ENCODE measurements at places on chromosomes 2 and 18. TPM values are rescaled to one million over a fixed set of nuclear protein-coding genes. Genes with fewer than 3 reads are reported as not detected.

LONRF2 gene
- total RNA-seq, result 2.1 TPM

DNA sequence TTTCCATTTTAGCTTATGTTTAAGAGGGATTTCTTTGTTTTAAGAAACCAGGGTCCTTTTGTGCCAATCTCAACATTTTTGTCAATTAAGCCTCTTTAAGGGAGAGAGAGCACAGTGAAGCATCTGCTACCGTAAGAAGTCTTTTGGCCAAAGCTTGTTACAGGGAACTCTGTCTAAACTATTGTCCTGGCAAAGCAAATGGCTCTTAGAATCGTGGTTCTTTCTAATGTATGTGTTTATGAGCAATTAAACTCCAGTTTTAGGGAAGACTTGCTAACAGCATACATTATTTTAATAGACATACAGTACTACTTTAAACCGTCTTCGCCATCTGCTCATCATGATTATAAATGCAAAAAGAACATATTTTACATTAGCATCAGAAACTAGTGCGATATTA lies 202.1 kb downstream of the CDCA7 start:
- no peak for DNase-seq

DNA sequence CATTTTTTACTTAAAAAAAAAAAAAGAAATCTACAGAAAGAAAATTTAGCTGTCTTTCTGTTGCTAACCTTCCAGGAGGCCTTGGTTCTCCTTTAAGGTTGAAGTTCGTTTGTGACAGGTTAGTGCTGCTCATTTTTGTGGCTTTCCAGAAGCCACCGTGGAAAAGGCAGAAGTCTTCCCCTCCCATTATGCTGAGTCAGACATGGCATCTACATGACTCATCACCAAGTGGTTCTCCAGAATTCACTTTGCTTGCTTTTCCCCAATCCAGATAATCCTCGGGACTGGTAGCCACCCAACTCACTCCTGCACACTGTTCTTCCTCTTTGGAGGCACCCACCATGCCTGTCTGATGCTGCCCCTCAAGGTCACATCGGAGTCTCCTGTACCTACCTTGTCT lies 228.7 kb downstream of the PIK3C3 start:
- no peak for DNase-seq

DNA sequence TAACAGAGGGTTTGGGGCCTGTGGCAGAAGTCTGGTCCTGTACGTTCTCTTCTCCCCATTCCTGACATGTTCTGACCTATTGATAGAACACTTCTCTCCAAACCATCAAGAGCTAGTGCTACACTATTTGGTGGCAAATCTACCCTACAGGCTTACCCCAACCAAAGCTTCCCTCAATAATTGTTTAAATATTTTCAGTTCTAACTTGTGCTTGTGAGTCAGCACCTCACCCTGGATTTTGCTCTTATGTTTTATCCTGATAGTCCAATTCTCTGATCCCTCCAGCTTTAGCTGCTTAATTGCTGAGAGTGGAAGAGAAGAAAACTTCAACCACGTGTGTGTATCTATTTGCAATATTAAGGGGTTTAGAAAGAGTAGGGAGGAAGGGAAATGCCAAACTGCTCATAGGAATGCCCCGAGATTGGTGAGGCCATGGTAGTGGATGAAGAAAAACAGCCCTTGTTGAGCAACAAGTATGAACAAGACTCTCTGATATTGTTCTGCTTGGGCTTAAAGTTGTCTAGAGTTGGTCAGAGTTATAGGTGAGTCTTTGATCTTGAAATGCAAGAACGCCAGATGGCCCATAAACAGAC lies 67.8 kb upstream of the PARD3B start:
- DNase-seq, result no peak

- DNase-seq, result no peak
Measured at GRCh38 chr2:45616658-45617411, 5.8 kb upstream of the SRBD1 start.

DNA sequence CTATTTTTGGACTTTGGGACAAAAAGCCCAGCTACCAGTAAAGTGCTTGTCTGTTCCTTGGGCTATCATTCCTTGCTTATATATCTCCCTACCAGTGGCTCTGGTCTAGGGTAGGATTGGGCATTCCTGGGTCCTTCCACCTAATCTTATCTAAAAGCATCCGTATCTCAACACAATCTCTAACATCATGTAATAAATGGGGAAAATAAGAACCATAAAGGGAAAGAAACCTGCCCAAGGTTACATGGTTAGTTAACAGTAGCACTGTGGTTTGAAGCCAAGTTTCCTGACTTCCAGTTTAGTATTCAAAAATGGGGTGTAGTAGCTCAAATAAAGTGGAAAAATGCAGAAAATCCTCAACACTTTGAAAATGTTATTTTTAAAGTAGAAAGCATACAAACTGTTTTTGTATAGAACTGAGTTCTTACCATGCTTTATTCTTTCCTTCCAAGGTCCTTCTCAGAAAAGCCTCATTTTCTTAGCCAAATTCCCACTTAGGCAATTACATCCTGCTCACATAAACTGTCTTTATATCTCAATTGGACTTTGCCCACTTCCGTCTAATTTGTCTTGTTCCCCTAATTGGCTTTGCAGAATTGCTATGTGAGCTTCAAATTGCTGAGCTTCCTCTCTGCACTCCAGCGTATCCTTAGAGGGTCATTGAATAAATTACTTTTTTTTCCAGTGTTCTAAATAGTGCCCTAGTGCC lies 273.1 kb upstream of the UBE2E3 start:
- no peak for DNase-seq

COLEC12 gene
- total RNA-seq, result 79.2 TPM

ALPG gene
- 0.53 TPM for total RNA-seq

GRCh38 chr2:28399956-28400355 lies 7.3 kb downstream of the FOSL2 start:
- DNase-seq, result no peak

DNA sequence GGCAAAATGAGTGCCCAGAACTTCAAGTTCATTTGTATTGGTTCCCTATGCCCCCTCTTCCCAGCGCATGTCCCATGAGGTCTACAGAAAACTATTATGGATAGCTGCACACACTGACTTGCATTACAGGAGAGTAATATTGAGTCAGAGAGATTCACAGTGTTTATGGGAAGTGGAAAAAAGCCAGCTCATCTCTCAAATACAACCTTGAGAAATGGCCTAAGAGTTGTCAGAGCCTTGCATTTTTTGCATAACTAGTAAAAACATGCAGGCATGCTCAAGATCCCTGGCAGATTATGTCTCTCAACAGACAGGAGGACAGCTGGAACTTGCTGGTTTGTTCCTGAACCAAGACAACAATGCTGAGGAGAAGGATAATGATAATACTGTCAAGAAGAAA lies 1292.8 kb downstream of the DSC3 start:
- DNase-seq, result no peak

DNA sequence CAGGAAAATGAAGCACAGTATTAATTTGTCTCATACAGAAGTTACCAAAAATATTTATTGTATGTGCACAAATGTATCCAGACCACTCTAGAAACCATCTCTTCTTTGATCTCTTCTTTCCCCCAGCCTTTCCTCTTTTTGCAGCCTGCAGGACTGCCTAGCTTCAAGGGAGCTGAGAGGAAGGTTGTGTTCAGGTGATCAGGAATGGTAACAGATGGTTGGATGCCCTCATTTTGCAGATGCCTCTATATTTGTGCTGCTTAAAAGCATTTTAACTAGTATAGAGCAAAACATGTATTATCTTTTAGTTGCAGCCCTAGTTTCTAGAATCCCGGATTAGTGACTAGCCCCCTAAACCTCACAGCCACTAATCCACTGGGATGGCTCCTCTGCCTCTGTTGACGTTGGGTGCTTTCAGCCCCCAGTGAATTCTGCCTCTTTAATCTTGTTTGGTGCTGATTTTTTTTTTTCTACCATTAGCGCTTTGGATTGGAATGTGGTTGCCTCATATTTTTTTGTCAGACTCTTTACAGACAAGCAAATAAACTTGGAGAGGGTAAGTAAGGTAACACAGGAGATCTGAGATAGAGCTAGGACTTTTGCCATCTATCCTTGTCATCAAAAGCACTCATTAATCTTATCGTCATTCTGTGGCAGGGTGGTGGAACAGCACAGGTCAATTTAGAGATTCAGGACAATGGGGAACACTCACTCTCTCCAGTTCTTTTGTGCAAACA lies 103.8 kb upstream of the NDUFV2 start:
- no peak for DNase-seq

DNA sequence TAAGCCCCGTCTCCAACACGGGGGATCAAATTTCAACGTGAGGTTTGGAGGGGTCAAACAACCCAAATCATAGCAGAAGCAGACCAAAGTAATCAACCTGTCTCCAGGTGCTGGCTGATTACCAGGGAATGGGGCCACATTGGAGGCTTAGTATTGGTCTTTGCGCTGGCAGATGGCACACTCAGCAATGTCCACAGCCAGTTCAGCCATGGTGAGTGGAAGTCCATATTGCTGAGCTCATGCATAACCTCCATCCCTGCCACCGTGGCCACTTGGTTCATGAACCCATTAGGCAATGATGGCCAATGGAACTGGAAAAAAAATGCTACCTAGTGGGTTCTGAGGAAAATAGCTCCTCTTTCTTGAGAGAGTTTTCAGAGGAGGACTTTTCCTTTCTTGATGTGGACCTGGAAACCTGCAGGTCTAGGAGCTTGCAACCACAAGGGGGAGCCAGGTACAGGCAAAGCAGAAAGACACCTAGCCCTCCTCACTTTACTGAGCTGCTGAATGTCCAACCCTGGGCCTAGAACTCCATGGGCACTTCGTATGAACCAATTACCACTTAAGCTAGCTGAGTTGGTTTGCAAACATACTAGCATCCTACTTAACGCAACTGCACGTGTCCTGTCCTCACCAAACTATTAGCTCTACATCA lies 128.0 kb upstream of the GYPC start:
- DNase-seq, result peak; percentile 49

- no peak for DNase-seq
Measured at GRCh38 chr18:55343396-55344073, 244.5 kb downstream of the TCF4 start.

DNA sequence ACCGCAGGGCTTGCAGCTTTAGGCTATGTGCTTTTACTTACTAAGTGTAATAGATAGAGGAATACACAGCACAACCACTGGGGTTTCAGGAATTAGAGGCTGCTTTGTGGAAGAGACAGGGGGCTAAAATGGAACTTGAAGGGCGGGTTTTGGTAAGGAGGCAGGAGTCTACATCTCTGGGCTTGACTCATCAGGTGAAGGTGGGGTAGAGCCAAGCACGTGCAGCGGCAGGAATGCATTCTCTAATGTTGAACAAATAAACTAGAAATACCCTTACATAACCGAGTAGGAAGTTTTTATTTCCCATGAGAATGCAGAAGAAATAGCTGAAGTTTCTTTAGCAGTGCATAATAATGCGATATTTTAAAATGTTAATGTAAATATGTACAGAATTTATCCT lies 673.8 kb upstream of the SALL3 start:
- no peak for DNase-seq

PCARE gene
- total RNA-seq, result 0.95 TPM

DNA sequence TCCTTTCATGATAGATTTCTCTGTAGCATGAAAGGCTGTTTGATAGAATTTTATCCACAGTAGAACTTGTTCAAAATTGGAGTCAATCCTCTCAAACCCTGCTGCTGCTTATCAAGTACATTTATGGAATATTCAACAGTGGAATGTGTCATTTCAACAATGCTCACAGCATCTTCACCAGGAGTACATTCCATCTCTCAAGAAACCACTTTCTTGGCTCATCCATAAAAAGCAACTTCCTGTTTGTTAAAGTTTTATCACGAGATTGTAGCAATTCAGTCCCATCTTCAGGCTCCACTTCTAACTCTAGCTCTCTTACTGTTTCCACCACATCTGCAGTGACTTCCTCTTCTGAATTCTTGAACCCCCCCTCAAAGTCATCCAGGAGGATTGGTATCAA lies 29.4 kb downstream of the PDCL3 start:
- no peak for DNase-seq

GRCh38 chr18:61489334-61489733 lies 156.1 kb downstream of the CDH20 start:
- DNase-seq, result no peak

GRCh38 chr2:237913193-237913917 lies 53.5 kb upstream of the UBE2F start:
- DNase-seq, result no peak

DNA sequence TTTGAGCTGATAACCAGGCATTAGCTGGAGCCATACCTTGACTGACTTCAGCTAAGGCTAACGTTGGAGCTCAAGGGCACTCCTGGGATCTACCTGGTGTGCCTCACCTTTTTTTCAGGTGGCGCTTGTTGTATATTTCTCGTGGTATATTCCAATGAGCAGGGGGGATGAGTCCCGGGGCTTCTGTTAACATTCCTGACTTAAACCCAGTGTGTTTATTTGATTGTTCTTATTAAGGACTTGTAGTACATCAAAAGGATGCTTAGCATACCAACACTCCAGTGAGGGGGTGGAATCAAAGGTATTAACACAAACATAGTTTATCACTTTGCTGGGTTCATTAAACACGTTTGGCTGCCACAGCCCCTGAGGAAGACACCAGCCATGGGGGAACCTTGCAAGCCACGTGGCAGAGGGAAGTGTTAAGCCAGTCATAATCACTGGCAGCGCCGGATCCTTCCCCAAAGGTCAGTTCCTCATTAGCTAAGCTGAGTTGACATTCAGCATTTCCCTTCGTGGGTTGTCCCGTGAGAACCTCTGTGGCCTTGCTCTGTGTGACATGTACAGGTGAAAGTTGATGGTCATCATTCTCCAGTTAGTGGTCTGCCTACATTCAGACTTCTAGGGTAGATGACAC lies 119.5 kb upstream of the MCFD2 start:
- DNase-seq, result peak; percentile 86

DNA sequence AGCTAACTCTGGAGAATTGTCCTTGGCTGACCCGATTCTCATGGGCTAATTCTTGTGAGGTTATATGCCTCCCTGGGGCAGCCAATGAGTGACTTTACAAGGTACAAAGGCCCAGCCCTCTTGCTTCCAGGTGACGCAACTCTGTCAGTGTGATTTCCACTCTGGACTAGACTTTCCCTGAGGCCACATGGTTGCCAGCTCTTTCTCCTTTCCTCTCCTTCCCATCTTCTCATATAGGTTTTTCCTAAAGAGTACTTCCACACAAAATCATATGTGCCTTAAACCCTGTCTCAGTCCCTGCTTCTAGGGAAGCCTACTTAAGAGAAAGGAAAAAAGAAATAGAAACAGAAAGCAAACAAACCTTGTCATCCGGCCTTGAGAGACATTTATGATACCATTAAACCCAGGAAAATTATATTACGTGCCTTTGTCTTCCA lies 226.2 kb upstream of the ZSWIM2 start:
- DNase-seq, result no peak

RBM45 gene
- 11.7 TPM for total RNA-seq

- DNase-seq, result no peak
Measured at GRCh38 chr2:25514043-25514637, 159.2 kb downstream of the DTNB start.

GRCh38 chr2:226836548-226836885 lies 663 bp downstream of the RHBDD1 start:
- DNase-seq, result no peak
